ENCODE measurements at places on chromosomes 1 and 21.

GRCh38 chr1:113756461-113756860 is 2.8 kb downstream of the PHTF1 start:
- no peak for DNase-seq

DNA sequence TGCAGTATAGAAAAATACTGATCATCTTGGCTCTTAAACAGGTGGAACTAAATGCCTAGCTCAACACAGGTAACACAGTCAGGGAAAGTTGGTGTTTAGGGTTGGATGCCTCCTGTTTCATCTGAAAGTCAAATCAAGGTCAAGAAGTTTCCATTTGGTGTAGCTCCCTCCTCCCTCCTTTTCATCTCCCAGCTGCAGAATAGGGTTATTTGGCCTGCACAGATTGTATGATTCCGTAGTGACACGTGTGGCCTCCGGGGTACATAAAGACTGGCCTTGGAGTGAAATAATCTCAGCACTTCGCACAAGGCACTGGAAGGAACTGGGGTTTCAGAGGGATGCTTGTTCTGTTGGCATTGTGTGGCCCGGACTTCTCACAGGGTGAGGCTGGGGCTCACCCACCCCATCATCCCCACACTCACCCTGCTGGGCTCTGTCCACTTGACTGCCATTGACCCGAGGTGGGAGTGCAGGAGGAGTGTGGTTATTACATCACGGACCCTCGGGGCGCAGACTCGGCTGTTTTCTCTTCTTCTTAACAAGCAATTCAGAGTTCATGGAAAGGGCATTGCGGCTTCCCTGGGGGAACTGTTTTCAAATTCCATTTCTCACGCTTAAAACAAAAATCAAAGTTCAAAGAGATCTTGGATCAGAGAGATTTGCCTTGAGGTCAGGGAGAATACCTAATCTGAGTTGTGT is 18.4 kb downstream of the IGSF5 start:
- peak; percentile 32 for DNase-seq

GRCh38 chr1:210232511-210233215 is at the start of gene SERTAD4:
Gene SERTAD4, plus strand, starts transcription at chr1:210232796. Its CDS starts 5,165 bp downstream, at chr1:210237961.
- DNase-seq, result peak; percentile 83

DNA sequence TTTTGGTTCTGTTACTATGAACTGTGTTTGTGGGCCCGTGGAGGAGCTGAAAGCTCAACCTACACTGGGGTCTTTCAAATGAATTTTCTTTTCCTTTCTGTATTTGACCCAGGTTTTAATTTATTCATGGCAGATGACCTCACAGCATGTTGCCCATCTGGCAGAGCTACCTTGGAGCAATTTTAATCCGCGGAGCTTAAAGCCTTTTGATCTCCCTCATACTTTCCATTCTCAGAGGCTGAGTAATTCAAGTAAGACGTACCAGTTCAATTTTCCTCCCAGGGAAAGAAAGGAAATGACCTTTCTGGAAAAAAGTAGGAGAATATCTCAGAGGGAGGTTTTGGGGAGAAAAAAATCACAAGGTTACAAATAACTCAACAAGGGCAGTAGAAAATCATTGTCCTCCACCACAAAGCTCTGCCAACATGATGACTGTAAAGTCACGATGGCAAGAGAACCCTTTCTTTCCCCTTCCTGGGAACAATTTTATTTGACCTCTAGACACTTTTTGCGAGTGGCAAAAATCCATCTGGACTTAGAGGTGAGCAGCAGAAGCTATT is 21.6 kb upstream of the PCP4 start:
- no peak for DNase-seq

- DNase-seq, result no peak
Observed at GRCh38 chr21:29091033-29091432, 17.6 kb upstream of the CCT8 start.

DNA sequence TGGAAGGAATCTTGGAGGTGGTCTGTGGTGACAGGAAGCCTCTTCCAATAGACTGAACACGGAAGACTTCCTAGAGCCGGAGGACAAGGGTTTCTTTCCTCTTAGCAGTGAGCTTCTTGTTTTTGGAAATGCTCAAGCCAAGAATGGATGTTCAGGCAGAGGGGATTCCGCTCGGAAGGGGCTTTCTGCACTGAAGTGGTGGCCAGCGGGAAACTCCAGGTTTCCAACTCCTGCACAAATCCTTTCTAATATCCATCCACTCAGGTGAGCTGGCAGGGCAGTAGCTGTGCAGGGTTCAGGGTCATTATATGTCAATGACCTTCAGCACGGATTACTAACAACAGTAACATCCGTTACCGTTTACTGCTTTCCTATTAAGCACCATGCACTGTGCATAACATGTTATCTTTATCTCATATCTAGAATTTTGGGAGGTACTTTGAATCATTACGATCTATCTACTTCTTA is 573 bp upstream of the CPT2 start:
- DNase-seq, result no peak

DNA sequence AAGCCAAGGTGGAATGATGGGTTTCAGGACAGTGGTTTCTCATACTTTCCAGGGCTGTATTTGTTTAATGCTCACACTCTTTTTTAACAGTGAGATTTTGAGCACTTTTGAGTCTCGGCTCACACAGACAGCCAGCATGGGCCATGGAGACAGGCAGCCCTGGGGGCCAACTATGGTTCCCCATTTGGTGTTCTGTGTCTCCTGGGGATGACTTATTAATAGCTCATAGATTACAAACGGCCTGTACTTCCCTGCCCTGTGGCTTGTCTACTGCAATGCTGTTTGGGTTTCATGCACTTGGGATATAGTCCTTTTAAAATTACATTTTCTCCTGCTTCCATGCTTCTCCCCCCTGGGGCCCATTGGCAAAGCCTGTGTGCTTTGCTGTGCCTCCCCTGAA is 178.3 kb downstream of the KCNJ6 start:
- no peak for DNase-seq
